ENCODE measurements at places on chromosomes 2 and 18. TPM values are rescaled to one million over a fixed set of nuclear protein-coding genes. Genes with fewer than 3 reads are reported as not detected.

MRPL33 gene
- 93.3 TPM for total RNA-seq

DNA sequence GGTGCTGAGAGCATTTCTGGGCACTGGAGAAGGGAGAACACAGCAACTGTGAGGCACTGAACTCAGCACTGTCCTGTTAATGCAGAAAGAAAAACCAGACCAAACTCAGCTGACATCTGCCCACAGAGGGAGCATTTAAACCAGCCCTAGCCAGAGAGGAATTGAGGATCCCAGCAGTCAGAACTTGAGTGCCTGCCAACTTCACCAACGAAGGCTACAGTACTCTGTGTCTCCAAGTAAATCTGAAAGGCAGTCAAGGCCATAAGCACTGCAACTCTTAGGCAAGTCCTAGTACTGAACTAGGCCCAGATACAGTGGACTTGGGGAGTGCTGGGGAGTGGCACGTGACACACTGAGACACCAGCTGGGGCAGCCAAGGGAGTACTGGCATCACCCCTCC, 176.2 kb upstream of the ZC3H15 start:
- DNase-seq: no peak

DNA sequence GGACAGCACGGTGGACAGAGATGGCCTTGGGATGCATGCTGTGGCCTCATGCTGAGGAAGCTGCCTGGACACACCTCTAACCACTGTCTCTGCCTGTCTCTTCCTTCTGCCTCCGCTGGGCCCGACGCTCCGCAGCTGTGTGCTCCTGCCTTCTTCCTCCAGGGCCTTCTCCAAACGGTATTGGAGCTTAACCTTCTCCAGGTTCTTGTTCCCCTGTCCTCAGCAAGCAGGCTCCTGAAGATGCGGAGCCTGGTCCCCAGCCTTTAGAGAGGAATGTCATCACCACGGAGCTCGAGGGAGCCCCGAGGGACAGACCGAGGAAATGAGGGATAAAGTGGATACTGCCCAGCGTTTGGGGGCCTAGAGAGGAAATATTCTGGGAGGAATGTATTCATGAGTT, 155.1 kb downstream of the DYSF start:
- DNase-seq: no peak

DNA sequence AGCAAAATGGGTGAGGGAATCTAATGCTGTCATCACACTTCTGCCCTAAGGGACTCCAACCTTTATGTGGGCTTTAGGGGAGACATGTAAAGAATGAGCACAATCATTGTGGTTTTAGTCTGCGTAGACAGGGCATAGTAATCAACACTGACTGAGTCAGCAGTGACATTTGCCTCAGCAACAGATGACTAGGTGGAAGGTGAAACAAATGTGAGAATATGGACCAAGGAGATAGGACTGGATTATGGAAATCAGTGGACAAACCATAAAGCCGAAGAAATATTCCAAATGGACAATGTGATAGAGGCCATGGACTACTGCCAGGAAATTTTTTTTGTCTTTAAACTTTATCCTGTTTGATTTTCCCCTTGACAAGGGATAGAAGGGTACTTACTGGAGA, 83.9 kb downstream of the PDK1 start:
- no peak for DNase-seq

Measured in lower lobe of right lung (tissue), 2 donors.